Adrenal gland (tissue), 19 donors: ENCODE measurements at places on chromosomes 1 and 21. TPM values are rescaled to one million over a fixed set of nuclear protein-coding genes. Genes with fewer than 3 reads are reported as not detected.
A peak's percentile ranks its signal among the peaks of the same experiment; 100 is the strongest.

The DAP3 gene
- 115 TPM for total RNA-seq

DNA sequence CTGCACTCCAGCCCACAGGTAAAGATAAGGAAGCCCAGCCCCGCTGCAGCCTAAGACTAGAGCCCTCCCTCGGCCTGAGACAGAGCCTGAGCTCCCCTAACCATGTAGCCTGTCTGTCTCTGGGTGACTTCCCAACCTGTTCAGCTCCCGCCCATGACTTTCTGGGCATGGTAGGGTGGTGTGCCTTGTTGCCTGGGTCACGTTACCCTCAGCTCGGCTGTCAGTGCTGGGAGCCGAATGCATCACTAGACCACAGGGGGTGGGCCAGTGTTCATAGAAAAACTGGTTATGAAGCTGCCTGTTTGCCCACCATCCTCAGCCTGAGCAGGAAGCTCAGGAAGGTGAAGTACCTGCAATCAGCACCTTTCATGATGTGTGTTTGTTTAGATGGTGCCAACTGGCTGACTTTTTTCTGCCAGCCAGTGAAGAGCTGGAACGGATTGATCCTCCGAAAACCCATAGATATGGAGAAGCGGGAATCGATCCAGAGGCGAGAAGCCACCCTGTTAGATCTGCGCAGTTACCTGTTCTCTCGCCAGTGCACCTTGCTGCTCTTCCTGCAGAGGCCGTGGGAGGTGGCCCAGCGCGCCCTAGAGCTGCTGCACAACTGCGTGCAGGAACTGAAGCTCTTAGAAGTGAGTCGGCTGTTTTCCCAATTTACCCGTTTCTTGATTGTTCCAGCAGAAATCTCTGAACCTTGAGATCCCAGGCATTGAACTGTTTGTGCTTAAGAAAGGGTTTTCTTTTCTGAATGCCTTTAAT lies 43.9 kb upstream of the PWP2 start:
- DNase-seq = no peak

DNA sequence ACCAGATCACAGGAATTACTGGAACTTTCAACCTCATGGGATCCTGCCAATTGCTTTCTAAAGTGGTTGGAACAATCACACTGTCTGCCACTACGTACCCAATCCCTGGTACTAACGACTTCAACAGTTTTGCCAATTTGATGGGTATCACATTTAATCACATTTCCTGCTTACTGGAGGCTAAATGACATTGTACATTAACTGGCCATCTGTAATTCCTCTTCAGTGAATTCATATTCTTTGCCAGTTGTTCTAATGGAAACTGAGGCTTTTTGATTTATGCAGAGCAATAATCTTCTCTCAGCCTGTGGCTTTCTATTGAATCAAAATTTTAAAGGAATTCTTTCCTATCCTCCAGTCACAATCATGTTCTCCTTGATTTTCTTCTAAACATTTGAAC lies 38.2 kb downstream of the LGALS8 start:
- no peak for DNase-seq

DNA sequence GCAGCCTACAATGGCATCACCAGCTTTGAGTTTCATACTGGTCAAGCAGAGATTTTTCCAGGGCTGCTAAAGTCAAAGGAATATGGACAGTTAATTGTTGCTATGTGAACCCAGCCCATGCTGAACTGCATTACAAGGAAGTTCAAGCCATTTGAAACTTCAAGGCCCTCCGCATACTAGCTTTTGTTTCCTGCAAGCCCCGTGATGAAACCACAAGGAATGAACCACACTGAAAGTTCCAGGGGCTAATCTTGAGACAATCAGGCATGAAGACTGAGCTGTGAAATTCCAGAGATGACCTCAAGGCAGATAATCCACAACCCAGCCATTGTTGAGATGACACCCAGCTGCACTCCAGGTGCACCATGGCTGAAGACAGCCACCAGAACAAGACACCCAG lies 180.8 kb downstream of the C1orf21 start:
- no peak for DNase-seq

DNA sequence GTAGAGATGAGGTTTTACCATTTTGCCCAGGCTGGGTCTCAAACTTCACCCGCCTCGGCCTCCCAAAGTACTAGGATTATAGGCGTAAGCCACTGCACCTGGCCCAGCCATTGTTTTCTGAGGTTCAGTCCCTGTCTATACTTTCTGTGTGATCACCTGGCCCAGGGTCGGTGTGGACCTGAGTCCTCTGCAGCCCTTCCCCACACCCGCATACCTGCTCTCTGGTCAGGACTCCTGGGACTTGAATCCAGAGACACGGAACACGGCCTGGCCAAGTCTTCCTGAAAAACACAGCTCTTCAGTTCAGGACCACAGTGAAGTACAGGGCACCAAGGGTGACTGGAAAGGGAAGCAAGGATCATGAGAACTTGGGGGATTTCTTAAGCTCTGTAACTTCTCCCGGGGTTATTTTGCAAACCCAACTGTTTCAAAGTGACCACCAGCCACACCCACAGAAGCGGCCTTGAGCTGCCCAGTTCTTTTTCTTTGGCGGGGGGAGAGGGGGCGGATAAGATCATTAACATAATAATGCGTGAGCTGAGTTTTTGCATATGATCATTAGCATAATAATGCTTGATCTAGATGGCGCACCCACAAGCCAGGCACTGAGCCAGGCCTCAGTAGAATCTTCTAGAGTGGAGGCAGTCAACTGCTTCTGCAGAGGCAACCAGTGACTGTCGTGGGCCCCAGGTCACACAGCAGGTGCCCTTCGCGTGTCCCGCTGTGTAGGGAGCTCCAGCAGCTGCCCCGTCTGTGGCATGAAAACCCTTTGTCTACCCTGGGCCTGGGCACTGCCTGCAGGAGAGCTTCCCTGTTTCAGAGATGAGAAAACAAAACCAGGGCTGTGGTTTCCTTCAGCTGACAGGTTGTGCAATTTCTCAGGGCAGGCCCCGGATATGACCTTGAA lies 1.7 kb upstream of the NADK start:
- peak; percentile 51 for DNase-seq

The PTCH2 gene
- 2.9 TPM for total RNA-seq

DNA sequence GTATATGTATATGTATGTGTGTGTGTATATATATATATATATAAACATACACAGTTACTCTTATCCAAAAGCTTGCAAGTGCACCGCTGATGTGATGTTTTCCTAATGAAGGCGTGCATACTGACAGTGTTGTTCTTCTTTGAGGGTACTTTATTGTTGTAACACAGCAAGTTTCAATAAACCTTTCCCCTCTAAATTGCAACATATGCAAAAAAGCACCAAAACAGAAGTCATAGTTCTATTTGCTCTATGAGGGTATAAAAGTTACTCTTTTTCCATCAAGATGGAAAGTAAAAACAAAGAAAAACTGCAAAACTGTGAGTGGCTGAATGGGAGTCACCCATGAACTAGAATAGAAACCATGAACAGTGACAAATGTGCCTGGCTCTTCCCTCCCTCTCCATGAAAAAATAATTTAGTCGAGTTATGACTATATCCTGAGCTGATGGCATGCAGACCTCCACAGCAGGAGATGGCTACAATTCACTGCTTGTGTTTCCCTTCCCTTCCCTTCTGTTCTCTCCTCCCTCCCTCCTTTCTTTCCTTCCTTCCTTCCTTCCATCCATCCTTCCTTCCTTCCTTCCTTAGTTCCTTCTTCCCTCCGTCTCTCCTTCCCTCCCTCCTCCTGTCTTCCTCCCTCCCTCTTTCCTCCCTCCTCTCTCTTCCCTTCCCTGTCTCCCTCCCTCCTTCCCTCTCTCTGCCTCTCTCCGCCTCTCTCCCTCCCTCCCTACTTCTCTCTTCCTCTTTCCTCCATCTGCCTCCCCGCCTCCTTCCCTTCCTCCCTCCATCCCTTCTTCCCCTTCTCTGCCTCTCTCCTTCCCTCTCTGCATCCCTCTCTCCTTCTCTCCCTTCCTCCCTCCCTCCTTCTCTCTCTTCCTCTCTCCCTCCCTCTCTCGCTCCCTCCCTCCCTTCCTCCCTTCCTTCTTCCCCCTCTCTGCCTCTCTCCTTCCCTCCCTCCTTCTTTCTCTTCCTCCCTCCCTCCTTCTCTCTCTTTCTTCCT lies 220.7 kb upstream of the POU3F1 start:
- DNase-seq = no peak

- DNase-seq = no peak
Observed at GRCh38 chr1:60562740-60563139, 489.2 kb upstream of the C1orf87 start.

The ADCY10 gene
- 0.11 TPM for total RNA-seq

DNA sequence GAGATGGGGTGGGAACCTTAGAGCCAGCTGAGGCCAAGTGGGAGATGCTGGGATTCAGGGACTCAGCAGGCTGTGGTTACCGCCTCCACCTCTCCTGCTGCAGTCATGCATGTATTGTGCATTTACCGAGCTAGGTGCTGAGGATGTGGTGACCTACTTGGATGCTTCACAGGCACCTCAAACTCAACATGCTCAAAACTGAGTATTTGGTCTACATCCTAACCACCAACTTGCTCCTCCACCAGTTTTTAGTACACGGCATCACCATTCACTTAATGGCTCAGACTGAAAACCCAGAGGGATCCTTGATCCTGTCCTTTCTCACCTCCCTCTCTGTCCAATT lies 5.6 kb downstream of the CHRNB2 start:
- DNase-seq = no peak

The PRKAA2 gene
- total RNA-seq = 7.6 TPM

The HNRNPCL4 gene
- not detected for total RNA-seq

DNA sequence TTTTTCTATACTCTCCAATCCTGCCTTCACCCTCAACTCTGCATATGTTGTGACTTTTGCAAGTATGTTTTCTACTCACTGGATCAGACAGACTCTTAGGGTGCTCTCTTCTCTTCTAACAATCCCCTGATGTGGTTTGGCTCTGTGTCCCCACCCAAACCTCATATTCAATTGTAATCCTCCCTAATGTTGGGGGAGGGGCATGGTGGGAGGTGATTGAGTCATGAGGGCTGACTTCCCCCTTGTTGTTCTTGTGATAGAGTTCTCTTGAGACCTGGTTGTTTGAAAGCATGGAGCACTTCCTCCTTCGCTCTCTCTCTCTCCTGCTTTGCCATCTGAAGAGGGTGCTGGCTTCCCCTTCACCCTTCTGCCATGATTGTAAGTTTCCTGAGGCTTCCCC lies 148.9 kb upstream of the IGSF21 start:
- no peak for DNase-seq

The RNU11 gene
- total RNA-seq = not detected

GRCh38 chr1:157739229-157739901 lies 37.6 kb downstream of the FCRL2 start:
- no peak for DNase-seq

DNA sequence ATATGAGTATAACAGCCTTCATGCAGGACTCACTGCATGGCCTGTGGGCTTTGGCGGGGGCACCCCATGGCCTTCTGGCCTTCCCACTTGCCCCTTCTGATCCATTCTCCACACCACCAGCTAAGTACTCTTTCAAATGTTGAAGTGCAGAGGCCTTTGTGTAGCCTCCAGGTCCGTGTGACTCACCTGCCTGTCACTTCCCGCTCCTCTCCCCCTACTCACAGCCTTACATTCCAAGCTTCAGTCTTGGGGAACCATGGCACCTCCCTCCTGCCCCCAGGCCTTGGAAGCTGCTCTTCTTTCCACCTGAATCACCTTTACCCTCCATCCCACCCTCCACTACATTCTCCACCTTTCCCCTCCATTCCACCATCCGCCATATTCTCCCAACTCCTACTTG lies 69.6 kb downstream of the PGM1 start:
- DNase-seq = no peak

The GUCA2A gene
- not detected for total RNA-seq

DNA sequence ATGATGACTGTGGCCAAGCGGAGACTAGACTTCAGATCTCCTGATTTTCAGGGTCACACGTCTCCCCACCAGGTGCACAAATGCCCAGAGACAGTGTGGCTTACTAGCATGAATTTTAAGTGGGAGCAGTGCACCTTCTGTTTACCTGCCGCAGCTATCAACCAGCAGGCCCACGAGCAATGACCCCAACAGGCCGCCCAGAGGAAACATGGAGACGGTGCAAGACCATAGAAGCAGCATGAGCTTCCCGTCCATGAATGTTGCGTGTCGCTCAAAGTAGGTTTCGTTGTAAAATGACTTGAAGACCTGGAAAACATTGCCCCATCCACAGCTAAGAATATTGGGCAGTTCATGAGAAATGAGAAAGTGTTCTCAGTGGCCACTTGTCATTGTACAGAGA lies 3.5 kb downstream of the SLC2A7 start:
- DNase-seq = no peak

DNA sequence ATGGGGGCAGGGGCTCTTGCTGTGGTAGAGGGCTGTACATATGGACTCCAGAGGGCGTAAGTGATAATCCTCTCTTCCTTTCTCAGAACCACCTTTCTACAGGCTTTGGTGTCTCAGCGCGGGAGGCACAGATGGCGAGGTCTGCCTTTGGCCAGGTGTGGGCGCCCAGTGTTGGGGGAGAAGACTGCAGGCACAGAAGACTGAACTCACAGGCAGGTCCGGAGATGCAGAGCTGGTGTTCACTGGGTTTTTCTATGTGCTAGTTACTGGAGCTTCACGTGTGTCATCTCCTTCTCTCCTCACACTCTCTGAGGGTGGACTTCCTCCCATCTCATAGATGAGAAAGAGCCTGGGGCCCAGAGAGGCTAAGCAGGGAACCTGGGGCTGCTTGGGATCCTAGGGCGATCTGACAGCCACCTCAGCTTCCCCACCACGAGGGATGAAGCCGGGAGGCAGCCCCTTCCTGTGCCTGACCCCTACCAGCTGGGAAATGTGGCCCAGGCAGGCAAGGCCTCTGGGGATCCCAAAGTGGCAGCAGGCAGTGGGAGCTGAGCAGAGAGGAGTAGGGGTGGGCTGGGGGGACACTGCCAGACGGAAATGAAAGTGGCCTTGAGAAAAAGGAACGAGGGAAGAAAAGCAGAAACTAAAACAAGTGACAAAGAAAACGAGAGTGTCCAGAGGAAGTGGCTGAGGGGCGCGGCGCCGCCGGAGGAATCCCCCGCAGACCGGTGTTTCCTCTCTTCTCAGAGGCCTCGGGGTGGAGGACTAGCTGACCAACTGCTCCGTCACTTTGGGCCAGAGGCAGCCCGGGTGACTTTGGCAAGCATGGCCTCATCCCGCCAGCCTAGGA lies 191.6 kb downstream of the HIVEP3 start:
- DNase-seq = peak; percentile 50

The C1QC gene
- 636 TPM for total RNA-seq

DNA sequence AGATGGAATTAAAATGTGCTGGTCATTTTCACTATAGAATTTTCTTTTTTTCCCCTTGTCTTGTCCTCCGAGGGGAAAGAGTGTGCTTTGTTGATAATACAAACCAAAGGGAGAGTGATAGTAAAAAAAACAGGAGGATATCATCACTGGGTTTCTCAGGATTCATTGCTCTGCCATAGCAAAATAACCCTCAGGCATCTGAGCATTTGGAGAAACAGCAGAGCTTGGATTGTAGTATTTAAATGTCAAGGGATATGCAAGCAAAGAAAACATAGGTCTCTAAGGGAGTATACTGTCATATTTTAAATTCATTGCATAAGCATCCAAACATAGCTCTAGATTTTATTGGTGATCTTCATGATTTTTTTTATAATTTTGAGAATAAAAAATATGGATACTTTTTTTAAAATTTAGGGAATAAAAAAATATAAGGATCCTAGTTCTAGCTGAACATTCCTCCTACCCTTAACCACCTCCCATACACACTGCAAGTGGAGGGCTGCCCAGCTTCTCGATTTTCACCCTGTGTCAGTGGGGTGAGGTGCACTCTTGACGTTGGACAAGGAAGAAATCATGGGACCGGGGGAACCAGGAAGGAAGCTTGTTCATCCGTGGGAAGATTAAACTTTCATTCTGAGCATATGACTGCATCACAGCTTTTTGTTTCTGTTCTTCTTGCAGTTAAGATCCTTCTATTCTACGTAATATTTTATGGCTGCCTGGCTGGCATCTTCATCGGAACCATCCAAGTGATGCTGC lies 4.4 kb downstream of the ATP1B1 start:
- no peak for DNase-seq
